ENCODE measurements at places on chromosomes 16 and 17.

GRCh38 chr17:82458885-82459424 lies 414 bp downstream of the NARF start:
- no peak for DNase-seq
- peaks cover 6% of the 10 kb centered on the region for H3K4me1 ChIP-seq
- H3K36me3 ChIP-seq: peaks cover 26% of the 10 kb centered on the region
- H3K27me3 ChIP-seq: no peaks in the 10 kb centered on the region
- H3K4me3 ChIP-seq: peak overlapping the region; percentile 92
- peak overlapping the region; percentile 58 for H3K27ac ChIP-seq

DNA sequence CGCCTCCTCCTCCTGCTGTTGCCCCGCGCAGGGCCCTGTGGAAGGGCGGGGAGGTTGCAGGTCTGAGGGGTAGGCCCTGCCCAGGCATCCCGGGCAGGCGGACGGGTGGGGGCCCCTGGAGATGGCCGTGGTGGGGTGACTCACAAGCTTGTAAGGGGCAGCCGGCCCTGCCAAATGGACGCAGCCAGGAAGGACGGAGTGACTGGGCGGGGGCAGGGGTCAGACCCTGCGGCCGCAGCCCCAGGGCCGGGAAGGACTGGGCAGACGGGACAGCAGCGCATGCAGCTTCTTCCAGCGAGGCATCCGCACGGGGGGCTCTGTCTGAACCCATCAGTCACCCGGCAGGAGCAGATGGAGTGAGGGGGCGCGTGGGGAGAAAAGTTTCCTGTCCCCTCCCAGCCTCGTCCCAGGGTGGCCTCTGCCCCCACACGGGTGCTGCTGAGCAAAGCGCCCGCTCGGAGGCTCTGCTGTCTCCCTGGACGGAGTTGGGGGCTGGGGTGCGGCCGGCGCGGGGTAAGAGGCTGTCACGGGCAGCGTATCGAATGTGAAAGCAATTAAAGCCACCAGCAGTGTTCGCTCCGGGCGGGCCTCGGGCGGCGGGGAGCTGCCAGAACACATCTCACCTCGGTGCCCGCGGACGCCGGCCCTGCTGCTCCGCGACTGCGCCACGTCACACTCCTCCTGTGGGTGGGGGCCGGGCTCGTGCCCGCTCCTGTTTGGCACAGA lies 5.4 kb upstream of the PRR35 start:
- H3K36me3 ChIP-seq: peaks cover 10% of the 10 kb centered on the region
- DNase-seq: no peak
- H3K4me1 ChIP-seq: no peaks in the 10 kb centered on the region
- peaks cover 3% of the 10 kb centered on the region for H3K27me3 ChIP-seq

GRCh38 chr16:66375451-66375850 lies 9.0 kb downstream of the CDH5 start:
- no peak overlapping the region for H3K4me3 ChIP-seq
- H3K36me3 ChIP-seq: no peaks in the 10 kb centered on the region

DNA sequence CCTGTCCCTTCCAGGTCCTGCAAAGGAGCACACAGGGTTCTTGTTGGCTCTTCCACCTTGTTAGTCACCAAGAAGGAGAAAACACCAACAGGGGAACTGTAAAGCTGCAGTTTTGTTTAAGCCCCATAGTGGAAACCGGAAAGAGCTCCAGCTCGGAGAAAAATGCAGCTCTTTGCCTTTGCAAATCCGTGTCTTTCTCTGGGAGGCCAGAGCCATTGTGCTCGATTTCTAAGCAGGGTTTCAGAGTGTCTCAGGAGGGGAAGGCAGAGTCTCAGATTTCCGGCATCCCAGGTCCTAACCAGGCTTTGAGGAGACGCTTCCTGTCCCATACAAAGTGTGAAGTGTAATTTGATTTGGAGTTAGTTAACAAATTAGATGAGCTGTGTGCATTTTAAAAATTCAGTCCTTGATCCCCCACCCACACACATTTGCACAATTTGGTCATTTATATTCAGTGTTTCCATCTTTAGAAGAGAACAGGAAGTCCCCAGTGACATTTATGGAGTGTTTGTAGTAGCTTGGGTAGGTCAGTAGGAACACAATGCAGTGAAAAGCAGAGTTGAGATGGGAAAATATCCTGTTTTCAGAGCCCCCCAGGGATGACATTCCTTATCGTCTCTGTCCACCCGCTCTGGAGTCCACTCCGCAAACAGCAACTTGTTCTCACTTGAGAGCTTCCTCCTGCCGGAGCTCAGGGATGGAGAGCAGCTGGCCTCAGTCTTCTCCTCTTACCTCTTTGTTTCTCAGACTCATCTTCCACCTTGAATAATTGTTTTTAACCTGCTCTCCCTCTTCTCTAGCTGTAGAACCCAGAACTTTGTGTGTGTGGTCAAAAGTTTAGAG lies 331.9 kb downstream of the SEC14L1 start:
- peak overlapping the region; percentile 48 for H3K4me3 ChIP-seq
- H3K36me3 ChIP-seq: peaks cover 37% of the 10 kb centered on the region
- DNase-seq: no peak
- H3K27me3 ChIP-seq: no peaks in the 10 kb centered on the region

GRCh38 chr16:25140459-25140858 lies 28.9 kb downstream of the LCMT1 start:
- no peak overlapping the region for H3K27ac ChIP-seq
- no peaks in the 10 kb centered on the region for H3K4me1 ChIP-seq
- DNase-seq: no peak
- no peaks in the 10 kb centered on the region for H3K27me3 ChIP-seq
- peaks cover 18% of the 10 kb centered on the region for H3K36me3 ChIP-seq
- no peak overlapping the region for H3K4me3 ChIP-seq

DNA sequence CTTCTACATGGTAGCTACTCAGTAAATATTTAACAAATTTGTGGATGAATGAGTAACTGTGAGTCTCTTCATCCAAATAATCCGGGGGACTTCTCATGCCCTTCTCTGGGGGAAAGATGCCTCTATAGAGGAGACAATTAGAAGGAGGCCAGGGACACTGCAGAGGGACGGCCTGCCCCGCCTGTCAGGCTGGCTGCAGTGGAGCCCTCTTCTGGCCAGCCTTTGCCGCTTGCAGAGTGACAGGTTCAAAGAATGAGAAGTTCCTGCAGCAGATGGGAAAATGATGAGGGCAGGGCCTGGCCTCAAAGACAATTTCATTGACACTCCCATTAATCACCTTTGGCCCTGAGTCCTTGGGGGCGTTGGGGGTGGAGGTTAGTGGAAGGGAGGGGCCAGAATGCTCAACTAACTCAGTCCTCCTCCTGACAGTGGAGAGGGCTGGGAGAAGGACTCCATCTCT lies 339.0 kb downstream of the MAF start:
- no peaks in the 10 kb centered on the region for H3K36me3 ChIP-seq
- H3K4me1 ChIP-seq: no peaks in the 10 kb centered on the region
- no peak overlapping the region for H3K27ac ChIP-seq

DNA sequence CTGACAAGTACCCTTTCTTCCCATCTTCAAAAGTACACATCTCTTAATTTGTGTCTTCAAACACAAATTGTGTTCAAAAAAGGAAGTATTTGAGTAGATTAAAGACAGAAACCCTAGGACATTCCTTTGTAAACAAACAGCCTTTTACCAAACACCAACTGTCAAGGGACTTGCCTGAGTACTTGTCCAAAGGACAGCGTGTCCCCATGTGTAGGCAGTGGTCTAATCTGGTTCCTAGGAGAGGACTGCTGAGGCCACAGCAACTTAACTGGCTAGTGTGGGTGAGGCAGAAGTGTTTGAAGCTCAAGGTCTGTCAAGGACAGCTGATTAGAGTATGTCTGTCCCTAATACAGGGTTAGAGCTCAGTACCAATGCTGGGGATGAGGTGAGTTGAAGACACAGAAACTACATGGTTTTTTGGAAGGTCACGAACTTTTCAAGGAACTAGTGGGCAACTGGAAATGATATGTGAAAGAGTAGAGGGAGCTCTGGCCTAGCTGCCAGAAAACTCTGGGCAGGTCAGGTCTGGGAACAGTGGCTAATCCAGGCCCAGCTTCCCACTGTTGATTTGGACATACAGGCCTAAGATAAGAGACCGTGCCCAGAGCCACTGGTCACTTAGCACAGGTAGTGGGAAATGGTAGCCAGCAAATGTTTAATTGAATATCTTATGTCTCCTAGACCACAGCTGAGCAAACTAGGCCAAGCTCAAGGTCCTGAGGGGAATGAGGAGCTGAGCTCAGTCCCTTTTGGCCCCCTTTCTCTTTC lies 10.1 kb downstream of the HMOX2 start:
- H3K27me3 ChIP-seq: no peaks in the 10 kb centered on the region
- DNase-seq: no peak
- H3K36me3 ChIP-seq: peaks cover 14% of the 10 kb centered on the region
- no peak overlapping the region for H3K4me3 ChIP-seq

- H3K36me3 ChIP-seq: no peaks in the 10 kb centered on the region
- no peak for DNase-seq
- H3K4me1 ChIP-seq: no peaks in the 10 kb centered on the region
- H3K27ac ChIP-seq: no peak overlapping the region
- H3K4me3 ChIP-seq: no peak overlapping the region
- no peaks in the 10 kb centered on the region for H3K27me3 ChIP-seq
Observed at GRCh38 chr16:55876854-55877253, 1.7 kb upstream of the CES5A start.

DNA sequence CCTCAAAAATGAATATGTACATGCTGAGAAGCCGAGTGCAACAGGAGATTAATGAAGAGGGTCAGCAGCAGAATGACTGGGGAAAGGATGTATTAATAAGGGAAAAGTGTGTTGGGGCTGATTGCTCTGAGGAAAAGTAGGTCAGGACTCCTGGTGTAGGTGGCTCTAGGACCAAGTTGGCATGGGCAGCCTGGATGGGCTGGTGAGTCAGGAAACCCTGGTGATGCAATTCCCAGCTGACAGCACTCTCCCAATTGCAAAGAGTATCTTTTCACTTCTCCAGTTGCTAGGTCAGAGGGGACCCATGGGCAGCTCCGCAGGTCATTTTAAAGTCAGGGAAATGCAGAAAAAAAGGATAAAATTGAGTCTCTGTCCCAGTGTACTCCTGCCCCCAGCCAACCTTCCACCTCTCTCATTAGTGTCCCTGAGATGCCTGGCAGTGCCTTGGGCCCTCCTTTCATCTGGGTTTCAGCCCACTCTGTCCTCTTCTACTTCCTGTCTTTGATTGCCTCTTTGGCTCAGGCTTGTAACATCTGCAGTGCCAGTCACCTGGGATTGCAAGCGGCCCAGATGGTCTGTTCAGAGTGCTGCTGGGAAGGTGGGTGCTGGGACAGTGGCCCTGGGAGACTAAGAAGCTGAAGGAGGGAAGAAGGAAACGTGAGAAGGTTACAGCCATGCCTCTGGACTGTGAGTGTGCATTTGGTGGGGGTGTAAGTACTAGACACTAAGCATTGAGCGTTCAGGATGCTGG lies 2177.2 kb downstream of the TP53TG3F start:
- H3K36me3 ChIP-seq: no peaks in the 10 kb centered on the region
- no peaks in the 10 kb centered on the region for H3K4me1 ChIP-seq
- DNase-seq: no peak
- H3K27ac ChIP-seq: no peak overlapping the region
- H3K4me3 ChIP-seq: no peak overlapping the region

DNA sequence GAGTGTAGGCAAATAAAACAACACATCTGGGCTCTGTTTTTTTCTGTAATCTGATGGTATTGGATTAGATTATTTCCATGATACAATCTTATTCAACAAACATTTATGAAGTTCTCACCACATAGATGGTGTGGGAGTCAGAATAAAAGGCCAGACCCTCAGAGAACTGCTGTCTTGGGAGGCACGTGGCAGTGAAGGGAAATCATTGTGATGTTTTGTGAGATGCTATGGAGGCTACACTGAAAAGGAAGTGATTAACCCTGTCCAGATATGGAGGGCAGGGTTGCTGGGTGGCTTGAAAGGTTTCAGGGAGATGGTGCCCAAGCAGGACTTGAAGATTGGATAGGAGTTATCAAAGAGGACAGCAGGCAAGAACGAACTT lies 35.6 kb downstream of the DHRS7B start:
- no peak overlapping the region for H3K27ac ChIP-seq
- DNase-seq: no peak
- H3K27me3 ChIP-seq: no peaks in the 10 kb centered on the region
- H3K4me1 ChIP-seq: no peaks in the 10 kb centered on the region
- no peak overlapping the region for H3K4me3 ChIP-seq

GRCh38 chr16:5060073-5060641 lies 5.6 kb downstream of the C16orf89 start:
- H3K27me3 ChIP-seq: no peaks in the 10 kb centered on the region
- H3K4me1 ChIP-seq: peaks cover 12% of the 10 kb centered on the region
- H3K4me3 ChIP-seq: no peak overlapping the region

DNA sequence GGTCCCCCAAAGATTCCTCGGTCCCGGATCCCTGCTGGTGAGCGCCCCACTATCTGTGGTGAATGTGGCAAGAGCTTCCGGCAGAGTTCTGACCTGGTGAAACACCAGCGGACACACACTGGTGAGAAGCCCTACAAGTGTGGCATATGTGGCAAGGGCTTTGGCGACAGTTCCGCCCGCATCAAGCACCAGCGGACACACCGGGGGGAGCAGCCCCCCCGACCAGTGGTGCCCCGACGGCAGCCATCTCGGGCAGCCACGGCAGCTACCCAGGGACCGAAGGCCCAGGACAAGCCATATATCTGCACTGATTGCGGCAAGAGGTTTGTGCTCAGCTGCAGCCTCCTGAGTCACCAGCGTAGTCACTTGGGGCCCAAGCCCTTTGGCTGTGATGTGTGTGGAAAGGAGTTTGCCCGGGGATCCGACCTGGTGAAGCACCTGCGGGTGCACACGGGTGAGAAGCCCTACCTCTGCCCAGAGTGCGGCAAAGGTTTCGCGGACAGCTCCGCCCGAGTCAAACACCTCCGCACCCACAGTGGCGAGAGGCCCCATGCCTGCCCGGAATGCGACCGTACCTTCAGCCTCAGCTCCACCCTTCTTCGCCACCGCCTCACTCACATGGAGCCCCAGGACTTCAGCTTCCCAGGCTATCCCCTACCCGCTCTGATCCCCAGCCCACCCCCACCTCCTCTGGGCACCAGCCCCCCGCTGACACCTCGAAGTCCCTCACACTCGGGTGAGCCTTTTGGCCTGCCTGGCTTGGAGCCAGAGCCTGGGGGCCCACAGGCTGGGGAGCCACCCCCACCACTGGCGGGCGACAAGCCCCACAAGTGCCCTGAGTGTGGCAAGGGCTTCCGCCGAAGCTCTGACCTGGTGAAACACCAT lies 2.8 kb downstream of the ZNF48 start:
- H3K27me3 ChIP-seq: no peaks in the 10 kb centered on the region
- H3K4me1 ChIP-seq: peaks cover 13% of the 10 kb centered on the region
- no peak overlapping the region for H3K4me3 ChIP-seq
- peaks cover 2% of the 10 kb centered on the region for H3K36me3 ChIP-seq
- no peak overlapping the region for H3K27ac ChIP-seq

- no peak overlapping the region for H3K4me3 ChIP-seq
- H3K27me3 ChIP-seq: no peaks in the 10 kb centered on the region
Observed at GRCh38 chr17:65627108-65627507, 65.7 kb upstream of the AXIN2 start.

DNA sequence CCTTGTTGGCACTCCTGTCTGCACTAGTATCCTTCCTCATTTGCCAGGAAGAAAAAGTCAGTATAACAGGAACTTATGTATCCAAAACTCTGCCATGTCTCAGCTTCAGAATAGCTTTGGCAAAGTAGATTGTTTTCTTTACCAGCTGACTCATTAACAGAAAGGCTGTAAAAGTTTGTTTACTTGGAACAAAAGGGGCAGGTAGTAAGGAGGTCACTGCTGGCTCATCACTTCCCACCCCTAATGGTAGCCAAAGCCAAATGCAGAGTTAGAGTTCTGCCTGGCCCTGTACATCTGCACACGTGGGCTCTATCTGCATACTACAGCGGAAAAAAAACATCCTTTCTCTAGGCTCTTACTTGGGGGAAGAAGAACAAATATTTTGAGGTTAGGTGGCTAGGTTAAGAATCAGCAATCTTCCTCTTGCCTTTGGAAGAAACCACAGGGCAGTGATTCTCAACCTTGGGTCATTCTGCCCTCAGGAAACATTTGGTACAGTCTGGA lies 90.9 kb upstream of the BCAR1 start:
- H3K4me3 ChIP-seq: no peak overlapping the region
- H3K4me1 ChIP-seq: no peaks in the 10 kb centered on the region
- no peak for DNase-seq
- H3K36me3 ChIP-seq: no peaks in the 10 kb centered on the region
- H3K27me3 ChIP-seq: no peaks in the 10 kb centered on the region
- H3K27ac ChIP-seq: no peak overlapping the region

Data from GM12878 (cell line).